HuH-7.5 (cell line): ENCODE measurements at places on chromosomes 5 and 9.

DNA sequence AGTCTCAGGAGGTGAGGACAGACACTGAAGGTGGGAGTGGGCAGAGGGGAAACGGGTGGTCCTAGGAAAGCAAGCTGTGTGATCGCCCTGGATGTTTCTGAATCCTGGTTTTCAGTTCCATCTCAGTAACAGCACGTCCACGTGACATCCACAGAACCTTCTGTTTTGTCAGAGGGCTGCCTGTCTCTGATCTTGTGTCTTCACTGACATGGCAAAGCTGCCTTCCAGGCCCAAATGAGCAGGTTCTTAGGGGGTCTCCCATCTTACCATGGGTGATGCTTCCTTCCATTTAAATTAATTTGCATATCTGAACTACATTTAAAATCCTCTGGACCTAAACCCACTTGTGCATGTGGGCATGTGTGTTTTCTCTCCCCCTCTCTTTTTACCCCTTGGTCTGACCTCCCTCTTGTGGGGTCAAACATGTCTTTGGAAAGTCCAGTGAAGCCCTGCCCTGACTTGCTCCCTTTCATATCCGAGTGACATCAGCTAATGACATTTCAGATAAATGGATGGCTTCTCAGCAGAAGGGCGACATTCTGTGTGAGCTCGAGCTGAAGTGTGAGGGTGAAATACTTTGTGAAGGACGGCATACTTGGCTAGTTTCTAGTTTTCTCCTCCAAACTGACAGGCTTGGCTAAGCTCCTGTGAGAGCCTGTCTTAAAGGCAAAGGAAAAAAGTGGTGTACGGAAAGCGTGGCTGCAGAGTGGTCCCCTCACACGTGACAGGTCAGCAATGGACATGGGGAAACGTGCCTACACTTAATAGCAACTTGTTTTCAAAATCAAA, 204.8 kb upstream of the S1PR3 start:
- DNase-seq, result no peak

- no peak for DNase-seq
Measured at GRCh38 chr5:8773046-8773615, 772.7 kb downstream of the SEMA5A start.

GRCh38 chr9:117672369-117672768, 31.8 kb upstream of the TLR4 start:
- no peak for DNase-seq

GRCh38 chr9:1340390-1340789, 290.2 kb downstream of the DMRT2 start:
- no peak for DNase-seq

- no peak for DNase-seq
Measured at GRCh38 chr9:134916161-134916665, 1.5 kb downstream of the FCN1 start.

DNA sequence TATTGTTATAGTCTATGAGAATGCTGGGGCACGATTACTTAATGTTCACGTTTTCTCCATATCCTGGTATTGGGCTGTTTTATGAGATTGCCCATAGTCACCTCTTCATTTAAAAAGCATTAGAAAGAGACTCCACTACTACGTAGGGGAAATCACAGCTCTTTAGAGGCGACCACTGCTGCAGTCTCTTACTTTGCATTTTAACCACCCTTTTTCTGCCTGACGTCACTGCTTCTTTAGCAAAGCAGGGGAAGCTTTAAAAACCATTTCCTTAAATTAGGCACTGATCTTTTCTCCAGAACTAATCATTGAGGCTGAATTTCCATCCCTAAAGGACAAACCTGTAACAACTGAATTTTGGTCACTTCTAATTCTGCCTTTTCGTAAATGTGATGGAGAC, 38.9 kb downstream of the ZNF608 start:
- no peak for DNase-seq

DNA sequence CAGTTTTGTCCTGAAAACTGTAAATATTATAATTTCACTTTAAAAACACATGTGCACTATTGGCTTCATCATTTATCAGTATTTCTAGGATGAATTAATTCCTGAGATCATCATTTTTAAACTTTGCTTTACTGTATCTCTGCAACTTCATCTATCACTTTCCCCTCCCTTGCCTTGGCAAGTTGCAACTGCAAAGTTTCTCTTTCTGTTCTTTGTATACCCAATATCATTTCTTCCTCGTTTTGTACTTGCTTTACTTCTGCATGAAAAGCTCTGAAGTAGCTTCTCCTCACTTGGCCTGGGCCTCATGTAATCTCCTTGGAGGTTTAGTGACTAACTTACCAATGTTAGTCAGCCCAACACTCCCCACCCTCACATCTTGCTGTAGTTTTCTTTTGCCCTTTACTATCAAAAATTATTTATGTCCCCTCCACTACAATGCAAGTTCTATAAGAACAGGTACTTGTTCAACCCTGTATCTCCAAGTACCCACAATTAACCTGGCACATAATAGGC, 12.8 kb downstream of the C5orf63 start:
- DNase-seq, result no peak

DNA sequence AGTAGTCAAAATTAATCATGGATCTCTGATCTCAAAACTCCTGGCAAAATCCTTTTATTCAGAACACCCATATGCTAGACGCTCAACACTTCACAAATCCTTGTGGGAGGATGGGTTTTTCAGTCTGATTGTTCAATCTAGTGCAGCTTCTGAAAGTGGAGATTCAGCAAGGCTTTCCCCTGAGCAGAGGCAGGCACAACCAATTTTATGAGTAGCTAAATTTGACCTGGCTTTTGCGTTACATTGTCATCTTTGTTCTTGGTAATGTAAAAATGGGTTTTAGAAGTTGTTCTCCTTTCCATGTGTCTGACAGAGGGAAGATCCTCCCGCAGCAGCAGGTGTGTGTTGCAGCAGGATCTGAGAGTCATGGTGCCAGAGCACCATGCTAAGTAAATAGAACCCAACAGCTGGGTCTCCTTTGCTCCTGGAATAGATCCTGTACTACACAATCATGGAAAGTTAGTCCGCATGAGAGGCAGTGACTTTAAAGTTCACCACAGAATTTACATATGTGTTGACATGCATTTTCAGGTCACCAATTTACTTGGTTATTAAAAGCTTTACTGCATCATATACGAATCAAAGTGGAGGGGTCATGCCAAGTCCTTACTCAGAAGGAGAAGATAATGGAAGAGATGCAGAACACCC, 70.1 kb upstream of the MEF2C start:
- DNase-seq, result no peak

DNA sequence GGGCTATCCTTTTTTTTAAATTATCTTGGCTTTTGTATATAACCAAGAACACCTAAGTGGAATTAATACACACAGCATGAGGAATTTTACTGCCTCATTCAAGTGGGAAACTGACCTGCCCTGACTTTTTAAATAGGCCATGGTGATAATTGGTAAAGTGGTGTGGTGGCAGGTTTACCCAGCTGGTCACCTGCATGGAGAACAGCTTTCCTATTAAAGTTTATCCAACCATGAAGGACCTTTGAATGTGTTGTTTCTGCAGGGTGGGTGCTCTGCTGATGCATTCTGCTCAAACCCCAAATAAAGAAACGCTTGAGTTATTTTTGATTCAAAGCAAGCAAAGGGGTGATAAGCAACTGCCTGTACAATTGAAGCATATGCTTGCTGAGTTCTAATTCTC, 261.0 kb upstream of the GRIN3A start:
- DNase-seq, result no peak

DNA sequence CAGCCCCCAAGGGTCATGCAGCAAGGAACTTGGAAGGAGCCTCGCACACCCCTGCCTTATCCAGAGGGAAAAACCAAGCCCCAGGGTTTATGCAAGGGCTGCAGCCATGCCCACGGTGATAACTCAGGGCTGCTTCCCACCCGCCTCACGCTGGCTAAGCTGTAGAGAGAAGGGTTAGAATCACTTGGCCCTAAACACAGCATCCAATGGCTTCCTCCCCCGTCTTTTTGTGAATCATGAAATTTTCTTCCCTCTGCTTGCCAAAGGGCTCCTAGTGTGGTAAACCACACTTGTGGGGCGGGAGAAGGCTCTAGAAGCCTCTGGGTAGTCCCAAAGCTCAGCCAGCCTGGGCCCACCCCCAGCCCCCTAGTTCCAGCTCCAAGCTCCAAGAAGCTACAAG, 55.9 kb upstream of the ORM1 start:
- no peak for DNase-seq

- DNase-seq, result no peak
Measured at GRCh38 chr9:124283228-124283814, 25.6 kb downstream of the NEK6 start.

DNA sequence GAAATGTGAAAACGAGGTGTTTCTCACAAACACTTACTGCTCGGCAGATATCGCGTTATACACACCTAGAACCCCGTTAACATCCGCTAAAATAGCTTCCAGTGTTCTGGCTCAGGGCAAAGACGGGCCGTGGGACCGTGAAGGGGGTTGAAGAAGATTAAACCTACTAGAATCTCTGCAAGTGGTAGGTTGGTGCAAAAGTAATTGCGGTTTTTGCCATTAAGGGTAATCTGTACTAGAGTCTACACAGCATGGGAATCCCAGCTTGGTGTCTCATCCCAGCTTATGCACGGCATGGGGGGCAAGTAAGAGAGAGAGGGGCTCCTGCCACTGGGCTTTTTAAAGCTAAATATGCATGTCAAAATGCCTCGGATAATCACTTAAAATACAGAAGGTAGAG, 43.9 kb downstream of the HRH2 start:
- no peak for DNase-seq

GRCh38 chr5:139296862-139297326, 3.4 kb downstream of the MATR3 start:
- no peak for DNase-seq

- DNase-seq, result no peak
Measured at GRCh38 chr9:19213823-19214222, 16.7 kb upstream of the DENND4C start.

- no peak for DNase-seq
Measured at GRCh38 chr9:130128251-130128650, 44.0 kb upstream of the NCS1 start.

DNA sequence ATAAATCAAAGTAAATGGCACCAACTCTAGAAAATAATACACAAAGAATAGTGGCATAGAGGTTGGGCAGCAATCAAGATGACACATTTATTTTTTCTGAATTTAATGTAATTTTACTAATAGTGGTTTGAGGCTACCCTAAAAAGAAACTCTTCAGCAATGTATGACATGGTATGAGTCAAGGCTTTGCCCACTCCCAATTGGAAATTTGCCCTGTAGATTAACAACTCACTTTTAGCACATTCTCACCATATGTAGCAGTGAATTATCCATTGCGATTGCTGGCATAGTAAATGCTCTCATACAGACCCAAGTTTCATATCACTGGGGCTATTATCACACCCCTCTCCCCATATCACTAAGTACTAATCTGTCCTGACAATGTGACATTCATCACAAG, 832.1 kb upstream of the ZNF608 start:
- DNase-seq, result no peak

- DNase-seq, result no peak
Measured at GRCh38 chr9:27192291-27192960, 83.4 kb downstream of the TEK start.

- DNase-seq, result peak; percentile 18
Measured at GRCh38 chr5:62460578-62460983, 48.0 kb downstream of the IPO11 start.

- no peak for DNase-seq
Measured at GRCh38 chr5:116534964-116535651, 39.5 kb downstream of the SEMA6A start.

DNA sequence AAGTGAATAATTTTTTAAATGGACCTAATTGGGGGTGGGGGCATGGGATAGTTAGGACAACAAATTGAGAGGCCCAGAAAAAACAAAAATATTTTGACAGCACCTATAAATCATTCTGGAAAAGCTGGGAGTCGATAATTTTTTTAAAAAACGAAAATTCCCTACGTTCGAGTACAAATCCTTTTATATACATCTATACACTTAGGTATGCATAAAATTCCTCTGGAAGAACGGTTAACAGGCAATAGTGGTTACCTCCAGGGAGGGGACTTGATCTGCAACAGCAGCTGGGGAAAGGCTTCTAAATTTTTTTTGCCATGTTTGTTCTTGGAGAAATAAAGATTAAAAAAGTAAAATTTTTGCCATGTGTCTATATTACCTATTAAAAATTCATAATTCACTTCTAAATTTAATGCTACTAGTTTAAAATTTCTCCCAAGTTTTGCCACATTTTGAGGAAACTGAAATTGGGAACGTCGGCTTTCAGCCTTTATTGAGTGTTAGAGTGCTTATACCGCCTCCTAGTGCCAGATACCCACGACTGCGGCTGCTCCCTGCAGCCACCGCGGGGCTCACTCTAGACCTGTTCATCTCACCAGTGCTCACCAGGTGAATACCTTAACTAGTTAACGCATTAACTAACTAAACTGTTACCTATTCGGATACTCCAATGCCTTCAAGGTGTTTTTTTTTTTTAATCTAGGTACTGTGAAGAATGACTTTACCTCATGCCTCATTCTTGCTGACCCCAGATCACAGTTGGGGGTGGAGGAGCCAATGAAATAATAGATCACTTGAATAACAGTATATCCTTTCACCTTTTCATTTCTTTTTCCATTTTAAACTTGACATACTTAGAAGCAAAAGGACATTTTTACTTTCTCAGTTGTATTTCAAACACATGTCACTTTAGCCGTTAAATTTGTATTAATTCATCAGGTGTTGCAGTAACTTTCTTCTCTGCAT, 1.8 kb upstream of the BHMT start:
- no peak for DNase-seq

- no peak for DNase-seq
Measured at GRCh38 chr9:111648066-111648465, 13.3 kb upstream of the GNG10 start.

DNA sequence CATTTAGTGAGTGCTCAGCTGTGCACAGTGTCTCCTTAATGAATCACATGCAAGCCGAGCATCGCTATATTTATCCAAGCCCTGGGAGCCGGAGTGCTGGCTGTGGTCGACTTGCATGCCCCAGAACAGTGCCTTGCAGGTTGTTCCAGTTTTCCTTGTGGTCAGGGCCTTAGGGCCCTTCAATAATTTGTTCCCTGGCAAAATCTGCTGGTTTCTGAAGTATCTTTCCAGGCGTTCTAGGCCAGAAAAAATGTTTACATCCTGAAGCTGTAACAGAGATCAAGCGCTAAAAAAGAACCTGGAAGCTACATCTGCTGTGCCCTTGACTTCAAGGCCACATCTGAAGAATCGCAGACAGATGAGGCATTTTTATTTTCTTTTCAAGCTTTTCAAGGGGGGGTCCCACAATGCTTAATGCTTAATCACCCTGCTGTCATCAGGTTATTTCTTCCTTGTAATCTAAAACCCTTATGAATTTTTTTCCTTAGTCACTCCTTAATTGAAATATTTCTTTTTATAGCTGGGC, 105.8 kb downstream of the DOCK2 start:
- no peak for DNase-seq

GRCh38 chr9:4381744-4382143, 81.9 kb upstream of the GLIS3 start:
- DNase-seq, result no peak

- DNase-seq, result no peak
Measured at GRCh38 chr9:8868632-8869031, 1069.1 kb upstream of the DMAC1 start.

DNA sequence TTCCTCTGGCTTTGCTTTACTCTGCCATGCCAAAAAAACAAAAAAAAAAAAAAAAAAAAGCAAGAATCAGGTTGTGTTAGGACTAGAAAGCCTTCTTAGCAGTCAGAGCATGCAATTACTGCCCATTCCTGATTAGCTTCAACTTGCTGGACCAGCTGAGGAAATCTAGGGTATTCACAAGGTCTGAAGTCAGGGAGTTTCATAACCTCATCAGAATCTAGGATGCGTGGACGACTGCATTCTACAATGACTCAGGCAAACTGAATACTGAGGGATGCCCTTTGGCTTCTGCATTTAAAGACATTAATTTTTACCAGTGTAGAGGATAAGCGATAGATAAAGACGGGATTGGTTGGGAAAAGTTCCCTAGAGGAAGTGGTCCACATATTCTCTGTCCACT, 39.2 kb upstream of the SHOC1 start:
- DNase-seq, result no peak
